ENCODE measurements at places on chromosomes 3 and 15.

GRCh38 chr3:14522129-14522691 is 17.9 kb downstream of the GRIP2 start:
- DNase-seq, result no peak

DNA sequence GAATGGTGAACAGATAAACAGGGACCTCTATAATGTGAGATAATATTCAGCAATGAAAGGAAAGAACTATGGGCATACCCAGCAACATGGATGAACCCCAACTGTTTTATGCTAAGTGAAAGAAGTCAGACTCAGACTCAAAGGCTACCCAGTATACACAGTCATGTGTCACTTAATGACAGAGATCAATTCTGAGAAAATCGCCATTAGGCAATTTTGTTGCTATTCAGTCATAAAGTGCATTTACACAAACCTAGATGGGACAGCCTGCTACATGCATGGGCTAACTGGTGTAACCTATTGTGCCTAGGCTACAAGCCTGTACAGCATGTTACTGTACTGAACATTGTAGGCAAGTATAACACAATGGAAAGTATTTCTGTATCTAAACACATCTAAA is 76.5 kb downstream of the B3GNT5 start:
- no peak for DNase-seq

DNA sequence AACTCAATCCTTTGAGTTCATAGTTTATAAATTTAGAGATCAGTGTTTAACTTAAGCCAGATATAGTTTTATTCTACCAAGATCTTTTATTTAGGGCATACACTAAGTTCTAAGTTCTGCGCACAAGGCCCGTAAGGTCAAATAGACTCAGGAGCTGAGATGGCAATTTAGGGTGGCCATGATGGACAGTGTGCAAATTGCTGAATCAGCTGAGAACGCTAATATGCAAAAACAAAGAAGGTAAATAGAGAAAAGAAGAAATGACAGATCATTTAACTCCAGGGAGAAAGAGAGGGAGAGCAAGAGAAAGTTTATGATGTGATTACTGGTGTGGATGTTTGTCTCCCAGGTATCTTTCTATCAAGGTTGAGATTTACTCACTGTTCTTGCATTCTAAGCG is 678.5 kb downstream of the OTOL1 start:
- DNase-seq, result no peak

- no peak for DNase-seq
Observed at GRCh38 chr3:146387566-146387965, 81.8 kb downstream of the PLSCR2 start.

DNA sequence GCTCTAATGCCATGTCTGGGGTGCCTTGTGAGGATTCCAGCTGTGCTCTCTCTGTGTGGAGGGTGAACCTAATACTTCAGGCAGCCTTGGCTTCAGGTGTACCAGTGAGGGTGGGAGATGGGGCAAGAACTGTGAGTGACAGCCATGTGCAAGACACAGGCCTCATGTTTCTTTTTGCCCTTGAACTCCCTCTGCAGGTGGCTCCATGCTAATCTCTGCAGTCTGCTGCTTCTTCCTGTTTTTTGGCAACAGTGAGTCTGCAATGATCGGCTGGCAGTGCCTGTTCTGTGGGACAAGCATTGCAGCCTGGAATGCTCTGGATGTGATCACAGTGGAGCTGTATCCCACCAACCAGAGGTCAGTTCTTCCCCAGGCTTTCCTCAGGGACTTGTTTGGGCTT is 189.3 kb downstream of the SV2B start:
- no peak for DNase-seq

DNA sequence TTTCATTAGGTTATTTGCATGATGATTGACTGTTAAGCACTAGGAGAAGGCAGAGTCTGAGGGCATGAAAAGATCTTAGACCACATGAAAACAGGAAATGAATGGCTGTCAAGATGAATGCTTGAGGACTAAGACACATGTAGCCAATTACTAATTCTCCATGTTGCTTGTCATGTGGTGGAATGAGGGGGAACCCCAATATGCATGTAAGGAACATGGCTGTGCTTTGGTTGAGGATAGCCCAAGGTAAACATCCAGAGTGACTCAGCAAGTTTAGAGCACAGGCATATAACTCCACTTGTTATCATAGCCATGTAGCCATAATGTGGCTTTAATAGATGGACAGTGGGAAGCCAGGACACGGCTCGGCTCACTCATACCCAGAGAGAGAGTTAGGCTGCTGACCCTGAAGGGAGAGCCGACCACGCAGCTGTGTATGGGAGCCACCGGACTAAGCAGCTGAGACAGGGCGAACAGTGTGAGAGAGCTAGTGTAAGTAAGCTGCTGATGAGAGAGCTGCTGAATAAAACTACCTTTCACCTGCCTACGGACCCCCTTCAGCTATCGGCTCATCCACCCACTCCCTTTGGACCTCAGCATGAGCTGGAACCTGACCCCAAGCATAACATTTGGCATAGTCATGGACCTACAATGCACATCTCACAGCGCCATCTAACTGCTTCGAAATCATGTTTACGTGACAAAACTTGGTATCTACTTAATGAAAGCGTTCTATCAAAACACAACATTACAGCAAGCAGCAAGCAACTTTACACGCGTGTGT is 37.6 kb downstream of the ANO10 start:
- DNase-seq, result no peak

DNA sequence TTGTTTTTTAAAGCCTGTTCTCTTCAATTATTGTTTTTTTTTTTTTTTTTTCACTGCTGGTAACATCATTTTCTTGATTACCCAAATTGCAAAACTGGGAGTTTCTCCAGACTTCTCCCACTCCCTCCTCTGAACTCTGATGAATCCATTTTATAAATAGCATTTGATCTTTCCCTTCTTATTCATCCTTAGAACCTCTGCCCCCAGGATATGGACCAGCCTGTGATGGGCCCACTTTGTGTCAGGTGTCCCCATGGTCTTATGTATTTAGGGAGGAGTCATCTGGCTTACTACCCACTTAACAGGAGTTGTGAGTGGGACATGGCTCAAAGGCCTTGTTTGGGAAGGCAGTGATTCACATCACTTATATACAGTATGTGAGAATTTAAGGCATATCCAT is 57.7 kb downstream of the REC114 start:
- DNase-seq, result no peak

DNA sequence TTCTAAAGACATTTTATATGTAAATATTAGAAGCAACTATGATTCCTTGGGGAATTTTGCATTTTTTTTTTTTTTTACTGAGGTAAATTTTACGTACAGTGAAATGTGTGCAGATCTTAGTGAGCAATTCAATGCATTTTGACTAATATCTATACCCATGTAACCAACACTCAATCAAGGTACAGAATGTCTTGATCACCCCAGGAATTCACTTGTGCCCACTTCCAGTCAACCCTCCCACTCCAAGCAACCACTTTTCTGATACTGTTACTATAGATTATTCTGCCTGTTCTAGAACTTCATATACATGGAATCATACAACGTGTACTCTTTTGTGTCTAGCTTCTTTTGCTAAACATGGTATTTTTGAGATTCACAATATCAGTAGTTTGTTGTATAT is 45.1 kb upstream of the MGLL start:
- no peak for DNase-seq

DNA sequence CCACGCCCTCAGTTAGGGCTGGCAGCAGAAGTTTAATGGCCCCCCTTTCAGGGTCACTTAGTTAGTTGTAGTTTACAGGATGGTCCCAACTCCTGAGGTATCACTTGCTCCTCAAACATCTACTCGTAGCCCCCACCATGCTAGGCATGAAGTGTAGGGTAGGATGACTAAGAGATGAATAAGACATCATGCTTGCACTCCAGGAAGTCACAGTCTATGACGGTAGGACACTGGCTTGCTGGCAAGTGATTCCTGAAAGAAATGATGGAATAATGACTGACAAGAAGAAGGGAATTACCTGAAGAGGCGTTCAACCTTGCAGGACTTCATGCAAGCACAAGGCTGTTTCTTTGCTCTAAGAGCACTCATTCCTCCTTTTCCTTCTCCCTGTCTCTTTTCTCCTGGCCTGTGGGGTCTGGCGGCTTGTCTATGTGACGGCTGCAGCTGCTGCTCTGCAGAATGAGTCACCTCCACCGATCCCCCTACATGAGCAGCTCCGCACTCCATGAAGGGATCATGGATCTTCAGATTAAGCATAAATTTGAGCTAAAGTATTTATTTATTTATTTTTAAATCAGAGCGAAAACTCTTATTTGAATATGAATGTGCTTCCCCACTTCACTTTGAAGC is 82.9 kb upstream of the BOC start:
- DNase-seq, result no peak

DNA sequence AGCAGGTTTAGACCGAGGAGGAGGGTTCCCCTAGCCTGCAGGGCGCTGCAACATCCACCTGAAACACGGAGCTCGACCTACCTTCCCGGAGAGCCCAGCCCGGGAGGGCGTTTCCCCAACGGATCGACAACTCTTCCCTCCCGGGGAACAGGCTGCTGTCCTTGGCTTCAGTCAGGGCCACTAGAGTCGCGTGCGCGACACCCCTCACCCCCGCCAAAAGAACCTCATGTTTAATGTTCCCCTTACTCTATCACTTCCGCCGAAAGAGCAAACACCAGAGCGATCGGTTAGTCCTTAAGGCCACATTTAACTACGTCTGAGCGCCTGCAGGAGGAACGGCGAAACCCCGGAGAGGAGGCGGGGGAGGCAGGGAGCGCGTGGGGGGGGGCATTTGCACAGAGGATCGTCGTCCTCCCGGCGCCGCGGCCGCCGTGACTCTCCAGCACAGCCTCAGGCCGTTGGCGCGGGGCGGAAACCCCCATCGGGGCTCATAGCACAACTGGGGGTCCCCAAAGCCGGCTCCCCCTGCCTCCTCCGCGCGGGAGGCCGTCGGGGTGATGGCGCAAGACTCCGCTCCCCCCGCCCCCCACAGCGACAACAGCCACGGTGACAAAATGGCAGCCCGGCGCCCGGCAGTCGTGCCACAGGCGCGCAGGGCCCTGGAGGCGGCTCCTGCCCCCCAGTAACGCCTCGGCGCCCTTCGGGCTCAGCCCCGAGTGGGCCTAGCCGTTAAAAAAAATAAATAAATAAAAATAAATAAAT is 3.2 kb downstream of the ANP32A start:
- DNase-seq, result peak; percentile 56

- no peak for DNase-seq
Observed at GRCh38 chr15:101489237-101489598, 289 bp downstream of the PCSK6 start.

DNA sequence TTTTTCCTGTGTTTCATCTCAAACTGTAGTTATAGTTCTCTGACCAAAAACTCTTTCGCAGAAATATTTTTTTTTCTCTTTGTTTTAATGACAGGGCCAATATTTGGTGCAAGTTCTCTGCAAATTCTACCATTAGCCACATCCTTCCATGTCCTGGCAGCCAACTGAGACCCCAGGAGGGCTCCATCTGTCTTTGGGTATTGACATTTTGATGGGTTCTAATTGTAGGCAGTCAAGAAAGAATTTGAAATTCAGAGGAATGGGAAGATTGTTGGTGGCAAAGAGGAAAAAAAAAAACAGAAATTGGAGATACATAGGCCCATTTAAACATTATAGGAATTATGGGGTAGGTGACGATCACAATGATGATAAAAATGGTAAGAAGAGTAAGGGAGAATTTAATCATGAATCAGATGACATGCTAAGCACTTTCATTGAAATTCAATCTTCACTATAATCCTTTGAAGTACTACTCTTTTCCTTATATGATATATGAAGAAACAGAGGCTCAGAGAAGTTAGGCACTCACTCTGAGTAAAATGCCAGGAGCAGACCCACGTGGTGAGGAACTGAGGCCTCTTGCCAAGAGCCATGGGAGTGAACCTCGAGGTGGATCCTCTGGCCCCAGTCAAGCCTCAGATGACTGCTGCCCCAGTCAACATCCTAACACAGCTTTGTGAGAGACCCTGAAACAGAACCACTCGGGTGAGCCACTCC is 151.4 kb downstream of the PDZRN3 start:
- no peak for DNase-seq

DNA sequence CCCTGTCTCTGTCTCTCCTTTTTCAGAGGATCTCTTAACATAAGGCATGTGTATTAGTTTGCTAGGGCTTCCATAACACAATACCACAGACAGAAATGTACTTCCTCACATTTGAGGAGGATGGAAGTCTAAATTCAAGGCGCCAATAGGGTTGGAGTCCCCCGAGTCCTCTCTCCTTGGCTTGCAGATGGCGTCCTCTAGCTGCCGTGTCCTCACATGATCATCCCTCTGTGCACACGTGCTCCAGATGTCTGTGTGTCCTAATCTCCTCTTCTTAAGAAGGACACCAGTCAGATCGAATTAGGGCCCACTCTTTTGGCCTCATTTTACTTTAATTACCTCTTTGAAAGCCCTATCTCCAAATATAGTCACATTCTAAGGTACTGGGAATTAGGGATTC is 23.0 kb upstream of the BFSP2 start:
- no peak for DNase-seq

GRCh38 chr3:158453865-158454264 is 117.1 kb upstream of the MLF1 start:
- DNase-seq, result no peak

GRCh38 chr3:114420072-114420471 is 126.2 kb downstream of the TIGIT start:
- no peak for DNase-seq

DNA sequence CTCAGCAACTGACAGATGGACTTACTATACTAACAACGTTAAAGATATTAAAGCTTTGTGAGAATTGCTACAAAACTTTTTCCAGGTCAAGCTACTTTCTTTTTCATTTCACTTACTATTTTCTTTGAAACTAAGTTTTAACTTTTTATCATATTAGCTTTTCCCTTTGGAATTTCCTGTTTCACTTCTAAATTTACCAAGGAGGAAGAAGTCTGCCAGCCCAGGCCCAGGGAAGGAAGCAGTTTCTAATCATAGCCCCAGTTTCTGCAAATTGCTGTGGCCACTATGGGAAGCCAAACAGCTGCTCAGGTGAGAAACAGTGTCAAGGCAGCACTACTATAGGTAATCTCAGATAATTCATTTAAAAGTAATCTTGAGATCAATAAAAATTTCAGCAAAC is 18.4 kb downstream of the CYFIP1 start:
- no peak for DNase-seq

GRCh38 chr3:34619990-34620389 is 821.6 kb downstream of the PDCD6IP start:
- no peak for DNase-seq

- DNase-seq, result no peak
Observed at GRCh38 chr3:117632191-117632590, 922.6 kb downstream of the TUSC7 start.

DNA sequence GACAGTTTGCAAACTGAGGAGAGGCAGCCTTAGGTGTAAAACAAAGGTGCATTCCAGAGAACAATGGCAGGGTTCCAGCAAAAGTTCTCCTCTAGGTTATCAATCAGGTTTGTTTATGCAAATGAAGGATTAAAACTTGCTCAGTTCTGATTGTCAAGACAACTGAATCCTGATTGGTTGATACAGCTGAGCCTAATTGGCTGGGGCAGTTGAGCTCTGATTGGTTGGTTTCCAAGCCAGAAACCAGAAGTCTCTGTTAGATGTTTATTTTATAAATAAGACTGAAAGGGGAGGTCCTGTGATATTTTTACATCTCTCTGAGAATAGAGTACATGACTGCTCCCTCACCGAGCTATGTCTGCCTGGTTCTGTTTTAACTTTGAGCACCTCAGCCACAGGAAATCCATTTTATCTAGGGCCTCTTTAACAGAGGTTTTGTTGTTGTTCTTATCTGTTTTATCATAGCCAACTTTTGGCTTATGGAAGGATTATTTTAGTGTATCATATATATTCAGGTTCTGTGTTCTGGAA is 37.8 kb downstream of the PPM1L start:
- no peak for DNase-seq
